ENCODE measurements at places on chromosomes 11 and 22.

DNA sequence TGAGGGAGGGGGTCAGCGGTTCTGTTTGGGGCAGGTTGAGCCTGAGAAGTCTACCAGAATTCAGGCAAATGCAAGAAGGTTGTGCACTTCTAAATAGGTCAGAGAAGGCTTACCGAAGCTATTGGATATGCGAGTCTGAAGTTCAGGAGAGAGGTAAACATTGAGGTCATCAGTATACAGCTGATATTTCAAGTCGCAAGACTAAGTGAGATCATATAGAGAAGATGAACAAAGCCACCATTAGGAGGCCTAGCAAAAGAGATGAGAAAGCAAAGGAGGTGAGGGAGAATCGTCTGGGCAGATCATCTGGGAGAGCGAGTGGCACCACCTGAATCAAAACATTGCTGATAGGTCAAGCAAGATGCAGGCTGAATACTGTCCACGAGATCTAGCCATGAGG is 430.6 kb downstream of the BUD13 start:
- DNase-seq = no peak

DNA sequence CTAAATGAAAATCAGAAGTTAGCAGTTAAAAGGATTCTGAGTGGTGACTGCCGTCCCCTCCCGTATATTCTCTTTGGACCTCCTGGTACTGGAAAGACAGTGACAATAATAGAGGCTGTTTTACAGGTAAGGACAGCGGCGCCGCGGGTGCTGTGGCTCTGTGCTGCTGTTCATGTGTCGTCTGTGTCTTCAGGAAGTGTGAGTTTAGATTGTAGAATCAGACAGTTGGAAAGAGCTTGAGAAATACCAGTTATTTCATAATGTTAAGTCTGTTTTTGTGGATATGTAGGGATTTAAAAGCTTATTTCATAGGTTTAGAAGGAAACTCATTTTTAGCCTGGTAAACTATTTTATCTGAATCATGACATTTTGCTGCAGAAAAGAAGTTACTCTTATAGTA is 27.4 kb upstream of the PANX2 start:
- peak; percentile 22 for DNase-seq

- DNase-seq = no peak
Measured at GRCh38 chr11:87473174-87473573, 435.4 kb downstream of the TMEM135 start.

- DNase-seq = no peak
Measured at GRCh38 chr11:31259797-31260196, 109.7 kb downstream of the DCDC1 start.

- peak; percentile 78 for DNase-seq
Measured at GRCh38 chr22:20155330-20156041, 4.6 kb upstream of the CCDC188 start.

GRCh38 chr11:36455658-36456111 is 54.4 kb downstream of the TRAF6 start:
- no peak for DNase-seq

DNA sequence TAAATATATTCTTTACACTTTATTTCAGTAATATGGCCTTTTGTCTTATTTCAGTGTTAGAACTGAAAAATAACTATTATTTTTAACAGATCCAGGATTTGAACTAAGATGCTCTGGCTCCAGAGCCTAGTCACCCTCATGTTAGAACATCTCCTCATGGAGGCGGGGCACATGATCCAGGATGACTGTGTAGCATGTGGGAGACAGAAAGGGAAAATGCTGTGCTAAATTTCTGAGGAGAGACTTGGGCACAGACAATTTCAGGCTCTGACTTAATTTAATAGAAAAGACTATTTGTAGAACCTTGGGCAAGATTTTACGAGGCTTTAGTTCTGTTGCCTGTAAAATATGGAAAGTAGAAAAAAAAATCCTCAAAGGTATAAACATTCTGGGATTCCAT is 24.1 kb downstream of the CTSC start:
- DNase-seq = no peak

GRCh38 chr11:104928811-104929210 is 30.6 kb upstream of the CASP12 start:
- DNase-seq = no peak

DNA sequence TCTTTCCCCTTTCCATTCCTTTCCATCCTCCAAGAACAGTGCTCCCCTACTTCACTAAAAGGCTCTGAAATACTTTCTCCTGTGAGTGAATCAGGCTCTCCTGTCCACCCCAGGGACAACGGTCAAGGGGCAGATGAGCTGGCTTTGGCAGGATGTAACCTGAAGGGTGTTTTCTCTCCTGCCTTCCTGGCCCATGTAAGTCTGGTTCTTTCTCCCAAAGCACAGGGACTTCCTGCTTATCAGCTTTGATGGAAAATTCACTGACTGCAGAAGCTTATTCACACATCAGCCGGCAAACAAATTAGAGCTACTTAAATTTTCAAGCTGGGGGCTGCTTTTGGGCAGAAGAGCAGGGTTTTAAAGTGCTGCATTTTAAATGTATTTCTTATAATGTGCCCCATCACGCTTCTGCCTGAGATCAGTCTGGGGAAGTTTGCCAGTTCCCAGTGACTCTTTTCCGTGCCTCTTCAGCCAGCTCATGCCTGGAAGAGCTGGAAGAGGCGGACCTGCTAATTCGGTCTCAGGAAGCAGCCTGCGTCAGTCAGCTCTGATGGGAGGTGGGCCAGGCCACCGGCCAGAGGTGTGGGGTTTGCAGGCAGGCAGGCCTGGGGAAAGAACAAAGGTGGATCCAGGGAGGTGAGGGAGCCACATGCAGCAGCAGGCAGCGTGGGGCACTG is 140.4 kb upstream of the TBCEL start:
- DNase-seq = peak; percentile 87

GRCh38 chr11:121543836-121544380 is 91.1 kb upstream of the SORL1-AS1 start:
- DNase-seq = no peak

DNA sequence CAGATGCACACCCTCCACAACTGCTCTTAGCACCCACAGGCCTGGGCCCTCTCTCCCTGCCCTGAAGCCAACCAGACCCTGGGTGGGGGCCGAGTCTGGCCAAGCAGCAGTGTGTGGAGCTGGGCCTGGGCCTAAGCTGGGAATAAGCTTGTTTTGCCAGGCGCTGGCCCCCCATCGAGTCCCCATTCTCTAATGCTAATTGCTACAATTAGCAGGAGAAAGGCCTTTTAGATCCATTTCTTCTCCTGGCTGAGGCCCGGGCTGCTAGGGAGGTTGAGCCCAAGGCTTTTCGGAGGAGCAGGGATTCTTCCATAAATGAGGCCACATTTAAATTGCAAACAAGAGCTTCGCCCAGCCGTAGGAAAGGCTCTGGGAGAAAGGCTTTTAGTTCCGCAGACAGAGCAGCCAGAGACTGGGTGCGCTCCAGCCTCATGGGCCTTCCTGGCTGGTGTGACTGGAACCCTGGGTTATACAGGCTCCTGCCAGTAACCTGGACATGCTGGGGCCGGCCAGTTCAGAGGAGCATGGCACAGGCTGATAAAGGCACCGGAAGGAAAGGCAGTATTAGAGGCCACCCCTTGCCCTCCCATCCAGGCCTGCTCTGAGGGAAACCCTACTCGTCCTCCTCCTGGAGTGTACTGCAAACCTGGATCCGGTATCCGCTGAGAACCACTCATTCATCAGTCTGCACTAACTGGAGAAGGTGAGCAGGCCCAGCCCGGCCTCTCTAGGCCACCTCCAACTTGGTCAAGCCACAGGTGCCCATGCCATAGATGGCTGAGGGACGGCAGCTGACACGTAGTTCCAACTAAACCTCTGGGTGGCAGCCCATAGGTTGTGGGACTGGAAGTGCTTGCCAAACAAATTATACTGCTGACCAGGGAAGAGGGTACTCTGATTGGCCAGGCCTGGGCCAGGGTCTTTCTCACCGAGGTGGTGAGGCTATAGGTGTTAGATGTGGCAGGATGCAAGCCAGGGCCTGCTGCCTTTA is 6.2 kb downstream of the KCNQ1OT1 start:
- peak; percentile 54 for DNase-seq

- DNase-seq = no peak
Measured at GRCh38 chr22:39703928-39704639, 133.5 kb downstream of the CACNA1I start.

- no peak for DNase-seq
Measured at GRCh38 chr11:120793150-120793549, 230.8 kb upstream of the TBCEL start.

DNA sequence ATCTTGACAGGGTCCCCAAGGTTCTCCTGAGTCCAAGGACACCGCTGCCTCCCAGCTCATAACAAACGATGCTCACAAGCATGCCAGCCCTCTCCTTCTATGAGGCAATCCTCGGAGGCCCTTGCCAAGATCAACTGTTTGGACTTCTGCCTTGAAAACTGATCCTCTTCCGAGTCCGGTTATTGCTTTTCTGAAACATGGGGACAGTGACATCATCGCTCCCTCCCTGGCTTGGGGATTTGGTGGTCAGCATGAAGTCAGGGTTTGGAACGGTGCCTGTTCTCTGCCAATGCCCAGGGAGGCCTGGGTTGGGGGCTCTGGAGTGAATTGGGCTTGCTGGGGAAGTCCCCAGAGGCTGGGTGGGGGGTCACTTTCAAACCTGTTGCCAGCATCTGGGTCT is 149.3 kb downstream of the FBXO7 start:
- DNase-seq = no peak

DNA sequence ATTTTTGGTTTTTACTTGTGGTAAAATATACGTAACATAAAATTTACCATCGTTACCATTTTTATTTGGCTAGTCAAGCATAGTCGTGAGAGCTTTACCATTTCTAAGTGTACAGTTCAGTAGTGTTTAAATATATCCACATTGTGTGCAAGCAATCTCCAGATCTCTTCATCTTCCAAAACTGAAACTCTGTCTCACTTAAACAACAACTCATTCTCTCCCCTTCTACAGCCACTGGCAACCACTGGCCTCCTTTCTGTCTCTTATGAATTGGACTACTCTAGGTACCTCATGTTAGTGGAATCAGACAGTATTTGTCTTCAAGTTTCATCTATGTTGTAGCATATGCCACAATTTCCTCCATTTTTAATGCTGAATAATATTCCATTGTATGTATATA is 37.4 kb downstream of the SMC1B start:
- DNase-seq = no peak

GRCh38 chr11:102716527-102716926 is 8.2 kb downstream of the MMP8 start:
- no peak for DNase-seq

DNA sequence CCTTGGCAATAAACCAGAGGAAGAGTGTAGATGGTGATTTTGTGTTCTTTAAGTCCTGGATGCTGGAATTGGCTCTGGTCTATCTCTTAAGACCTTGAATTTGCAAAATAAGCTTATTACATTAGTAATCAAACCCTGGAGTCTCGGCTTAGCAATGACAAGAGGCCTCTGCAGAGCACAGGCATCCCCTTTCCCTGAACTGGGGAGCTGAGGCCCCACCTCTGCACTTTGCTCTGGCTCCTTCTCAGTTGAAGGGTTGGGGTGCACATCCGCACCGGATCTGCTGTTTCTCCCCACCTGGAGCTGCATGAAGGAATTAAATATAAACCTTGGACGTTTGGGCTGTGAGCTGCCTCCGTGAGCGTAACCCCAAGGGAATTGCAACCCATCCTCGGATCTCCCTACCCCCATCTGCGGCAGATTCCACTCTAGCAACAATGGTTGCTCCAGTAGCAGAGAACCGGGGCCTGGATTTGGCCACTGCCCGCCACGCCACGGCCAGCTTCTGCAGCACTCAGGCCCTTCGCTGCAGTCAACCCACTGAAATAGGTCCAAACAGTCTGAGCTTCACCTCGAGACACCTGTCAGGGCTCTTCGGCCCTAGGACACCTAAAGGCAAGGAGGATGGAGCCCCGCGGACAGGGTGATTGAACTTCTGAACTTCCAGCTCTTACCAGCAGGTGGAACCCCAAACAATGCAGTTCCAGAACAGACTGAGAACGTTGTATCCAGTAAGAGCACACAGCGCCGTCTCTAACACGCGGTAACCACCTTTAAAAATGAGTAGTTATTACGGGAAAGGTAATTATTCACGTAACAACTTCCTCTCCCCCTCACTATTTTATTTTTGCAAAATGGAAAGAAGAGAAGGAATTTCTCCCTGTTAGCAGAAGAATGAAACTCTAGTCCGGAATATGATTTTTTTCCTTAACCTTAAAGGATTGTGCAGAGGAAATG is 54.8 kb upstream of the CAPRIN1 start:
- DNase-seq = peak; percentile 68

- no peak for DNase-seq
Measured at GRCh38 chr11:131796089-131796488, 425.7 kb downstream of the NTM start.

- DNase-seq = no peak
Measured at GRCh38 chr11:107505647-107506225, 48.1 kb upstream of the CWF19L2 start.

GRCh38 chr11:75673977-75674582 is 5.2 kb upstream of the MAP6 start:
- no peak for DNase-seq

- DNase-seq = no peak
Measured at GRCh38 chr11:45022294-45023064, 71.8 kb upstream of the TP53I11 start.
